Ovary (tissue), 10 donors: ENCODE measurements at places on chromosomes 7 and 10. TPM values are rescaled to one million over a fixed set of nuclear protein-coding genes. Genes with fewer than 3 reads are reported as not detected.

Gene ACTL6B
- polyA plus RNA-seq = not detected

Gene TFPI2
- polyA plus RNA-seq = 27.0 TPM

Gene OR13A1
- not detected for polyA plus RNA-seq

DNA sequence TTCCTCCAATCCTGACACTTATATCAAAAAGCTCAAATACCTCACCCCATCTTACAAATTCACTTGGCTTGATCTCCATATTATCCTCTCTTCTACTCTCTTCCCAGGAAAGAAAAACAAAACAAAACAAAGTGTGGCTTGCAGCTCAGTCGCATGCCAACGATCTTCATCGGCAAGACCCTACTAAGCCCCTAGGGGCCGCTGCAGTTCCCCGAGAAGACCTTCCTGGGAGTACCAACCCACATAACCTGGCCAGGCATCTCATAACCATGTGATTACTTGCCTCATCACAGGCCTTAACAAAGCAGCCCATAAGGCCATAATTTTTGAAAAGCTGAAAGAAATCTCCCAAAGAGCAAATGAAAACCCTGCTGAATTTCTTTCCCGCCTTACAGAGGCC lies 103.7 kb downstream of the ZNF92 start:
- no peak for DNase-seq
- H3K27me3 ChIP-seq = no peaks in the 10 kb centered on the region
- H3K36me3 ChIP-seq = no peaks in the 10 kb centered on the region
- H3K4me3 ChIP-seq = no peak overlapping the region
- no peak overlapping the region for H3K27ac ChIP-seq

Gene VSTM4
- 57.1 TPM for polyA plus RNA-seq

- H3K36me3 ChIP-seq = no peaks in the 10 kb centered on the region
- no peak overlapping the region for H3K4me3 ChIP-seq
- H3K27me3 ChIP-seq = no peaks in the 10 kb centered on the region
- H3K27ac ChIP-seq = peak overlapping the region; percentile 65
These were observed 28.9 kb downstream of the PHYH start for GRCh38 chr10:13270877-13271551.

DNA sequence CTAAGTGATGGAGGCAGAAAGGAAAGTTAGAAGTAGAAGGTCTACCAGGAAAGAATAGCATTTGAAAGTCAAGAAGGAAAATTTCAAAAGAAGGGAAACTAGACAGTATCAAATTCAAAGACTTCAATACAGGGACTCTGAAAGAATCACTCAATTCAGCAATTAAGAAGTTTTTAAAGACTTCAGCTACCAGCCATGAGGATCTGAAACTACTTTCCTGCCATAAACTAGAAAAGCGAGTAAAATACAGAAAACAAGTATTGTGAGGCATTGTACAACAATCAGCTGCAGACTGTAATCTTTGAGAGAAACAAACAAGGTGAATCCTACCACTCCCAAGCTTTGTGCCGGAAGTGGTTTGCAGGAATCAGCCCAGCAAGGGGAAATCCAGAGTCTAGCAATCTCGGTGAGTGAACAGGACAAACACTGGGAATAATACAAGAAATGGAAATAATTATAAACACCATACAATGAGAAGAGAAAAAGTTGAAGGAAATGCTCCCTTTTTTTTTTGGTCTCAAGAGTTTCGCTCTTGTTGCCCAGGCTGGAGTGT lies 62.4 kb downstream of the ARHGAP12 start:
- H3K36me3 ChIP-seq = no peaks in the 10 kb centered on the region
- no peak overlapping the region for H3K27ac ChIP-seq
- peaks cover 2% of the 10 kb centered on the region for H3K4me1 ChIP-seq
- H3K27me3 ChIP-seq = no peaks in the 10 kb centered on the region
- no peak overlapping the region for H3K4me3 ChIP-seq

GRCh38 chr10:125521721-125522680 lies 161.0 kb downstream of the TEX36 start:
- H3K27me3 ChIP-seq = no peaks in the 10 kb centered on the region
- H3K4me3 ChIP-seq = no peak overlapping the region
- no peaks in the 10 kb centered on the region for H3K36me3 ChIP-seq
- no peak for DNase-seq

Gene PNLIPRP1
- polyA plus RNA-seq = not detected

- H3K27me3 ChIP-seq = no peaks in the 10 kb centered on the region
- H3K36me3 ChIP-seq = no peaks in the 10 kb centered on the region
- H3K27ac ChIP-seq = no peak overlapping the region
- DNase-seq = no peak
These were observed 139.8 kb upstream of the RSU1 start for GRCh38 chr10:16957038-16957437.

DNA sequence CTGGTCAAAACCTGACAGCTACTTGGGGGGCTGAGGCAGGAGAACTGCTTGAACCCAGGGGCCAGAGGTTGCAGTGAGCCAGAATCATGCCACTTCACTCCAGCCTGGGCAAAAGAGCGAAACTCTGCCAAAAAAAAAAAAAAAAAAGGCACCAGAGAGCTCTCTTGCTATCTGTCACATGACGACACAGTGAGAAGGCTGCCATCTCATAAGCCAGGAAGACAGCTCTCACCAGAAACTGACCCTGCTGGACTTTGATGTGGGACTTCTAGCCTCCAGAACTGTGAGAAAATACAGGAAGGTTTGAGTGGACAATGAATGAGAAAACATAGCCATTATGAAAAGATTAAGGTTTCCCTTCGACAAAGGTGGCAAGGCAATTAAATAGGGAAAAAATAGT lies 51.1 kb upstream of the KCNIP2 start:
- no peaks in the 10 kb centered on the region for H3K36me3 ChIP-seq
- no peak overlapping the region for H3K27ac ChIP-seq
- H3K4me1 ChIP-seq = peaks cover 1% of the 10 kb centered on the region
- no peak overlapping the region for H3K4me3 ChIP-seq

Gene APBB1IP
- polyA plus RNA-seq = 10.2 TPM

- no peaks in the 10 kb centered on the region for H3K27me3 ChIP-seq
- no peak overlapping the region for H3K27ac ChIP-seq
- H3K4me3 ChIP-seq = no peak overlapping the region
- no peak for DNase-seq
- H3K36me3 ChIP-seq = no peaks in the 10 kb centered on the region
These were observed 4.8 kb downstream of the PON1 start for GRCh38 chr7:95319570-95319969.

GRCh38 chr10:86730227-86730626 lies 26.2 kb upstream of the BMPR1A start:
- peak; percentile 34 for DNase-seq
- no peaks in the 10 kb centered on the region for H3K36me3 ChIP-seq
- no peak overlapping the region for H3K4me3 ChIP-seq

GRCh38 chr10:78578929-78579328 lies 489.8 kb upstream of the ZMIZ1 start:
- H3K4me1 ChIP-seq = no peaks in the 10 kb centered on the region
- H3K27me3 ChIP-seq = no peaks in the 10 kb centered on the region
- DNase-seq = no peak
- H3K4me3 ChIP-seq = no peak overlapping the region
- H3K27ac ChIP-seq = no peak overlapping the region

Gene PIK3CG
- polyA plus RNA-seq = 4.9 TPM

Gene SPDYE2
- not detected for polyA plus RNA-seq

Gene CPA2
- polyA plus RNA-seq = 0.05 TPM

Gene ANXA8L1
- 0.69 TPM for polyA plus RNA-seq

Gene FOXP2
- polyA plus RNA-seq = 5.0 TPM

Gene ADK
- polyA plus RNA-seq = 14.5 TPM

Gene ACBD7
- 0.55 TPM for polyA plus RNA-seq
